ENCODE measurements at places on chromosomes 1 and 21.

DNA sequence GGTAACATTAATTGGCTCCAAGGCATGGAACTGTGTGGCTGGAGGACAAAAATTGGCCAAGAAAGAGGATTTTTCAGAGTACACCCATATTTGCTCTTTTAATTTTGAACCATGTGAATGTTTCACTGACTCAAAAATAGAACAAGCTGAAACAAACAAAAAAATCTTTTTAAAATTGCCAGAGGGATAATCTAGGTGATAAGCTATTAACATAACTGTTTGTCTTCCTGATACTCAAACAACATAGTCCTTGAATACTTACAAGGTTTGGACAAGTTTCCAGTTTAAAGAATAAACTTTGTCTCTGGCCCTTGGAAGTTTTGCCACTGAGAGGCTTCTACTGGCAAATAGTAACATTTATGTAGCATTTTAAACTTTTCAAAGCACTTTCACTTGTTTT is 30.0 kb upstream of the PIGC start:
- no peak for DNase-seq

DNA sequence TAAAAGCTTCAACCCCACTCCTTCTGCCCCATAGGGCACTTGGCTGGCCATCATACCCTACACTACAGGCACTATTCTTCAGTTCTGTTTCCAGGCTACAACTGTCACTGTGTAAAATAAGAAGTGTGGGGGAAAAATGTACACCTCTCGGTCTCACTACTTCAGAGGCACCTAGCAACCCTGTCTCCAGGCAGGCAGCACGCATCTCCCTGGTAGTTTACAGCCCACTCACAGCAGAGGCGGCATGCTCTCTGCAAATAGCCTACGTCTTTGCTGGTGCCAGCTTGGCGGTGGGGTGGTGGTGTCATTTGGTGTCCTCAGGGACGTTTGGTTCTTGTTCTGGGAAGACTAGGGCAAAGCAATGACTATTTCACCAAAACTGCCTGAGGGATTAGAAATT is 48.2 kb upstream of the BTG3 start:
- no peak for DNase-seq

DNA sequence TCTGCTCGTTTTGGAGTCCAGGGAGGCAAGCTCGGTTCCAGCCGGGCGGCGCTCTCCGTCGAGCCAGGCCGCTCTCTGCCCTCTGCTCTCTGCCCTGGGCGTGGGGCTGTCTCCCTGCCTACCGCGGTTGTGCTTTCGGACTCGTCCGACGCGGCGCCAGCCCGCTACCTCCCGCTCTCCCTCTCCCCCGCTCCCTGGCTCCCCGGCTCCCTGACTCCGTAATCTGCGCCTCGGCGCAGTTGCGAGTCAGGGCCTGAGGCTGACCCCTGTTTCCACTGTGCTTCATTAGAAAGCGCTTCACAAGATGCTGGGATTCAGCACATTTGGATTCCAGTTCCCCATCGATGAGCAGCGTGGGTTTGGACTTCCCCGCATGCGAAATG is 2.2 kb downstream of the SOX13 start:
- DNase-seq: no peak

- DNase-seq: no peak
Observed at GRCh38 chr21:27173053-27173452, 206.2 kb upstream of the ADAMTS5 start.

- DNase-seq: no peak
Observed at GRCh38 chr1:15251857-15252835, 5.1 kb downstream of the FHAD1 start.

DNA sequence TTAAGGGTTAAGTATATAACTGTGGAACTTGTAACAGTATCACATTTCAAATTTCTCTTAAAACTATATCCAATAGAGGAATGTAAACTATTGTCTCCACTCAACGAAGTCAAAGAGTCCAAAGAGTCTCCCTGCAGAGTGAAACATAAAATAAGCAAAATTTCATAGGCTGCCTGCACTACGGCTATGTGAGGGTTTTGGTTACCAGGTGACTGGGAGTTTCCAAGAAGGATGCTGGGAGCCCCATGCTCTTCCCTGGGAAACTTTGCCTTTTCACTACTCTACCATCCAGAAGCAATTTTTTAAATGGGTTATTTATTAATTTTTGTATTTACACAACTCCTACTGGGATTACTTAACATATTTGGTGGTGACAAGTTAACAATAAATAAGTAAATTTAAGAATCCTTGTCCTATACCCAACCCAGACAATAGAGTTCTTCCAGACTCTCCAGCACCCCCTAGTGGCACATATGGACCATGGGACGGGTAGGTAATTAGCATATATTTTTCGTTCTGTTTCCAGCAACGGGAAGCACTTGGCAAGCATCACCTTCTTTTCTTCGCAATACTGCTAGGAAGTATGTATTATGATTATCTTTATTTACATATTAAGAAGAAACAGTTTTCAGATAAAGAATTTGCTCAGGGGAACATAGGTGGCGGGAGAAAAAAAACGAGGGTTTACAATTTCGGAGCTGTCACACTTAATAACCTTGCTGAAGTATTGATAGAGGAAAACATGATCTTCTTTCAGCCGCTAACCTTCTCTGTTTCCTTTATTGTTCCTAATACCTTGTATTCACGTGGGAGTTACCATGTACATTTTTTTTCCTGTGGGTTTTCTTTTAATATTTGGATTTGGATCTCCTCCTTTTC is 3.5 kb downstream of the FMO2 start:
- peak; percentile 3 for DNase-seq

- no peak for DNase-seq
Observed at GRCh38 chr1:246280551-246280950, 226.5 kb downstream of the SMYD3 start.

GRCh38 chr1:23169727-23170335 is 1.2 kb upstream of the LUZP1 start:
- DNase-seq: no peak
